Temporal lobe (tissue), 4 donors: ENCODE measurements at places on chromosomes 3 and 15. TPM values are rescaled to one million over a fixed set of nuclear protein-coding genes. Genes with fewer than 3 reads are reported as not detected.

The MYO5C gene
- total RNA-seq = 0.98 TPM

The PODXL2 gene
- 178 TPM for total RNA-seq

The AMIGO3 gene
- total RNA-seq = 0.25 TPM

The SLC28A2 gene
- not detected for total RNA-seq

The SNTN gene
- not detected for total RNA-seq

The FSTL1 gene
- total RNA-seq = 55.1 TPM

The ACSBG1 gene
- total RNA-seq = 3.0 TPM

The ST3GAL6 gene
- total RNA-seq = 13.0 TPM

The ZNF770 gene
- total RNA-seq = 94.7 TPM

The ECT2 gene
- 9.3 TPM for total RNA-seq

The PTX3 gene
- total RNA-seq = 14.0 TPM

The FBXO40 gene
- under 0.01 TPM for total RNA-seq

The SH3BP5 gene
- 68.8 TPM for total RNA-seq

The TRAT1 gene
- not detected for total RNA-seq
